Stimulated activated CD4-positive, alpha-beta T cell treated with anti-CD3 and anti-CD28 coated beads, Interleukin-4, amount 100 ng/mL, for 1 hour (primary cell): ENCODE measurements at places on chromosomes 6 and 20.

GRCh38 chr6:166588691-166589336 lies 2.3 kb upstream of the RAMACL start:
- DNase-seq, result no peak

GRCh38 chr6:151392427-151392826 lies 1.1 kb upstream of the ZBTB2 start:
- no peak for DNase-seq

DNA sequence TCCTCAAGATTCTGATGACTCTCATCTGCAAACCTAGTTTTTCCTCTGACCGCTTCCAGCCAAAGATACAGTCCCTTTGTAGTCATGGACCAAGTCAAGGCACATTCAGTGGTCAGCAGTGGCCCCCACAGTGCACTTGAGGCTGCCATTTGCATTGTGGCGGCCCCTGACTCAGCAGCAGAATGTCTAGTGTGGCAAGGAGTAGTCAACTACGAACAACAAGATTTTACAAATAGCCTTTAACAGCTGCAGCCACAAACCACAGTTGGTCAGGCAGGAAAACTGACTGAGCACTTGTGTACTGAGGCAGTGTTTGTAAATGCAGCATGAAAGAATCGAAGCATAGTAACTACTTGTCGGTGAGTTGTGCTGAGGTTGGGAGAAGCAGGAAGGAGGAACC lies 49.6 kb downstream of the SLC2A12 start:
- DNase-seq, result no peak

DNA sequence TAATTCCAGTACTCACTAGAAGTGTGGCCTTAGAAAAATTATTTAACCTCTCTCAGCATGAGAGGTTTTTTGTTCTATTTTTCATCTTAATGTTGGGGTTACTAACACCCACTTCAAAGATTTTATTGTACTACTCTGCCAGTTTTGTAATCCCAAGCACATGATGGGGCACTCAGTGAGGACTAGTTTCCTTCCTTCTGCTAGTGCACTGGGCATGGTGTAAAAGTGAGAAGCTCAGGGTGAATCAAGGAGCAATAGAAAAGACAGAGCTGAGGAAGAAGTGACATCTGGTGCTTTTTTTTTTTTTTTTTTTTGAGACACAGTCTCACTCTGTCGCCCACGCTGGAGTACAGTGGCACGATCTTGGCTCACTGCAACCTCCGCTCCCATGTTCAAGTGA lies 439.4 kb upstream of the ARID1B start:
- no peak for DNase-seq

GRCh38 chr6:152085451-152085921 lies 278.0 kb downstream of the ESR1 start:
- DNase-seq, result no peak

- DNase-seq, result no peak
Observed at GRCh38 chr6:158460602-158461169, 99.2 kb upstream of the TMEM181 start.

GRCh38 chr20:19272976-19273654 lies 60.7 kb downstream of the SLC24A3 start:
- no peak for DNase-seq

DNA sequence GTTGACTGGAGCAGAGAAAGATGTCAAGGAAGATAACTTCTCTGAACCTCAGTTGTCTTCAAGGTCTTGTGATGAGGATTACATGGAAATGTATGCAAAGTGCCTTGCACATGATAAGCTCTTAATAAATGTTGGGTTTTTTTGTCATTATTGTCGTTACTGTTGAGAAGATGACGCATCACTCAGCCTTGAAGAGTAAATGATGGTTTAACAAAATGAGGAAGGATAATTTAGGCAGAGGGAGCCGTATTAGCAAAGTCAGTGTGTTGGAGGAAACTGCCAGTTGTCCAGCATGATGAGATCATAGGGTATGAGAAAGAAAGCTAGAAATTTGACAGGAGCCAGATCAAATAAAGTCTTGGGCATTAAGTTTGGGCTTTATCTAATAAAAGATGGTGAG lies 8.8 kb upstream of the SUPT3H start:
- DNase-seq, result no peak

- DNase-seq, result no peak
Observed at GRCh38 chr20:4681401-4681800, 40.3 kb upstream of the PRND start.

DNA sequence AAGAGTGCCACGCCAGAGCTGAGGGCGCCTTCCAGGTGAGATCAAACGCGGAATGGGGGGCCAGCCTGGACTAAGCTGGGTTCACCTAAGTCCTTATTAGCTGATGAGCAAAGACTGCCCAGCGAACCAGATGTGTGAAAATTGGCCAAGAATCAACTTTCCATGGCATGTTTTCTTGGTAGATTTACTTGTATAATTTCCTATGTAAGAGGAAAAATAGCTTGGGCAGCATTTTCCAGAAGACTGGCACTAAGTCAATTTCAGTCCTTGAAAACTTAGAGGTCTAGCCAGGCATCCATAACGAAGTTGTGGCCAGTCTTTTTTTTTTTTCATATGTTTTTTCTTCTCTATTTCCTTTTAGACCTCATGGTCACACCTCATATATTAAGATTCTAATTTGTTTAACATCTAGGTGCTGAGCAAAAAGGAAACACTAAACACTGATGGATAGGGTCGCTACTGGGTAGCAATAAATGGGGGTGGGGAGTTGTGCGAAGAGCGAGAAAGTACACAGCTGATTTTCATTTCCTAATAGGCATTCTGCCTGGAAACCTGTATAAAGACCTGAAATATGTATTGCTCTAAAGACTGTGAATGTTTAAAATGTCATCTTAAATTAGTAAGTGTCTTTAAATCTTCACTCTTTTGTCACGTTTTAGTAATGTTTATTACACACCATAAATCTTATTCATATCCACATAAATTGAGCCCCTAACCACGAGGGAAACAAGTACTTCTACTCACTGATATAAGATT lies 188.8 kb downstream of the CD83 start:
- no peak for DNase-seq

DNA sequence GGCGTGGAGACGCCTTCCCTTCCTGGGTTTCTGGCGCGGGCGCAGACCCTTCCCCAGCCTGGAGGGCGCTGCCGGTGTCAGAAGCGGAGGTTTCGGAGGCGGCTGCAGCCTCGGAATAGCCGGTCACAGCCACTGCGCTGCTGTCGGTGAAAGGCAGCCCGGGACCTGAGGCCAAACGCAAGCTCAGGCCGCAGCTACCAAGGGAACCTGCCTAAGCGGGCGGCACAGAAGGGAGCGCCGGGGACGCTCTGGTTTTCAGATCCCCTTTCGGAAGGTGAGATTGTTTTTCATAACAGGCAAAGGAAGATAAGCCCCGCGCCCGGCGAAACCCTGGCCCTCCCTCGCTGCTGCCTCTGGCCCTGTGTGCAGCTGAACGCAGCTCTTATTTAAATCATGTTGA lies 116.5 kb downstream of the FAM120B start:
- DNase-seq, result no peak

DNA sequence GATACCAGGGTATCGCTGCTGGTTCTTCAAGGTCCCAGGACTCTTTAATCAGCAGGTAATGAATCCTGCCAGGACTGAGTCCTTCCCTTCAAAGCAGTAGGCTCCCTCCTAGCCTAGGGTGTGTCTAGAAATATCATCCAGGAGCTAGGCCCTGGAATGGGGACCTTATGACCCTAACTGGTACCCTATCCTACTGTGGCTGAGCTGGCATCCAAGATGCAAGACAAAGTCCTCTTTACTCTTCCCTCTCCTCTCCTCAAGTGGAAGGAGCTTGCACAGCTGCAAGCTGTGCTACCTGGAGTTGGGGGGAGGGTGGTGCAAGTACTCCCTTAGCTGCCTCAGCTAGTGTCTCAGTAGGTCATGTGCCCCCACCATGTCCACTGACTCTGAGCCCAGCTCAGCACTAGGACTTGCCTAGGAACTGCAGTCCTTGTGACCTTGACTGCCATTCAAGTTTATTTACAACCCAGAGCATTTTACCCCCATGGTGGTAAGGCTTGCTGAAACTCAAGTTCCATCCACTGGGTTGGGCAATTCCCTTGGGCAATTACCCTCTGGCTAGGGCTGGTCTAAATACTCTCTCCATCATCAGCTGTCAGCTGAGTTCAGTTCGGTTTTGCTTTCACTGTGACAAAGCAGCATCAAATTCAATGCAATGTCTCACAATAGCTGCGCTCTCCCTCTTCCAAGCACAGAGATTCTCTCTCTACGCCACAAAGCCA lies 48.4 kb upstream of the TOP1 start:
- DNase-seq, result no peak

GRCh38 chr6:33627876-33628275 lies 6.8 kb downstream of the ITPR3 start:
- DNase-seq, result no peak

DNA sequence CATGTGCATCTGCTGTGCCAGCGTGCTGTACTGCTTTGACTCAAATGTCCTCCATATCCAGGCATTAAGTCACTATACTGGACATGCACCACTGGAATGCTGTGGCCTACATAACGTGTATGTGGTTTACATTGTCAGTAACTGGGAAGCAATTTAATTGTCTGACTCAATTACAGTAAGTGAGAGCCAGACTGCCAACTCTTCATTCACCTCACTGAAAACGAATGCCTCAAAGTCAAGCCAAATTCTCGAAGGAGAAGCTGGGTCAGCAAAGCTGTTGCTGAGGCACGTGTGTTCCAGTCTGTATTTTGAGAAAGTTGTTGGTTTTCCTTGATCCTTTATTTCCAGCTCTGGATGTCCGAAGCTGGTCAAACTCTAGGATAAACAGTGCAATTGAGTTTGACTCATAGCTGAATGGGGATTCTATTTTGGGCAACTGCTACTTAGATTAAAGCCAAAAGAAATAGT lies 534.3 kb downstream of the COL12A1 start:
- no peak for DNase-seq

GRCh38 chr6:5122504-5123112 lies 37.5 kb downstream of the PPP1R3G start:
- no peak for DNase-seq

GRCh38 chr6:20838113-20838512 lies 303.9 kb downstream of the CDKAL1 start:
- no peak for DNase-seq

DNA sequence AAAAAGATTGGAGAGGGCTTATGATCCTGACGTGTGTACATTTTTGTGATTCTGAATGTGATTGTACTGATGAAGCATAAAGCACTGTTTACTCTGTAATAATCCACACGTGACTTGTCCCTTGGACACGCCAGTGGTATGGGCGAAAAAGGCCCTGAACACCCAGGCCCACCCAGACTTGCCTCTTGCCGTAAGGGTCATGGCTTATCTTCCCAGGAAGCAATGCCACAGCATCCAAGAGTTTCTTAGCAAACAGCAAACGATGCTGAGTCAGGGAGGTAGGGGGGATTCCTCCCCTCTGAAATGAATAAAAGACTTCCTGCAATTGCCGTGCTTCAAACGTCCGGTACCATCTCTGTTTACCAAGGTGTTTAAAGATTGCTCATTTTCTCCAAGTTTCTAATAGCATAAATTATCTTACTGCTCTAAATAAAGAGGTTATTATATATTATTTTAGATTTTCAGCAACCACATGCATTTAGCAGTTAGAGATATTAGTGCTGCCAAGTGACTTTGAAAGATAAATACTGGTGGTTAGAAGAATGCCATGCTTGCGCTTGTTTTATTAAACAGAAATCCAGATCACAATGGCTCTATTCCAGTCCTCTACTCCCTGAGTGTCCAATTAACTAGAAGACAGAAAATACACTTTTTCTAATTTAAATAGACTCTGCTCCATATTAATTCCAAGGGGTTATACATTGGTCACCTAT lies 212.8 kb upstream of the CST7 start:
- DNase-seq, result no peak

DNA sequence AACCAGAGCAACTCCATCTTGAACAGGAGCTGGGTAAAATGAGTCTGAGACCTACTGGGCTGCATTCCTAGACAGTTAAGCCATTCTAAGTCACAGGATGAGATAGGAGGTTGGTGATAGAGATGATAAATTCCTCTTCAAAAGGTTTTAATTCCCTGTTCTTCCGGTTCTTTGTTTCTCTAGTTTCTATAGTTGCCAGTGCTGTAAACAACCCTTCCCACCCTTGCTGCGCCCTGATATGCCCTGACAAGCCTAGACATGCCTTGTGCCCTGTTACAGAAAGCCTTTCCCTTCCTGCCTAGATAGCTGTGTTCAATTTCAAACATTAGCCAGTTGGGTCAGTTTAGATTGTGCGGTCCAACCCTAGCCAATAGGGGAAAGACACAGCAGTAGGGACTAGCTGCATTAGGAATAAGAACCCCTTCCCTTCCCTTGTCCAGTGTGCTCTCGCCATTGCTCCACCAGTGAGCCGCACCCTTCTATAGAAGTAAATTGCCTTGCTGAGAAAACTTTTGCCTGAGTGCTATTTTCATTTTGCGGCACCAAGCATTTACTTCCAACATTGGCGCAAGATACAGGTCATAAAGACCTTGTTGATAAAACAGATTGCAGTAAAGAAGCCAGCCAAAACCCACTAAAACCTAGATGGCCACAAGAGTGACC lies 52.5 kb upstream of the CCN2 start:
- DNase-seq, result no peak

- no peak for DNase-seq
Observed at GRCh38 chr20:45254383-45255262, at the start of gene SLPI. Gene SLPI, minus strand, starts transcription at chr20:45254564. Its CDS starts 21 bp downstream, at chr20:45254543.

DNA sequence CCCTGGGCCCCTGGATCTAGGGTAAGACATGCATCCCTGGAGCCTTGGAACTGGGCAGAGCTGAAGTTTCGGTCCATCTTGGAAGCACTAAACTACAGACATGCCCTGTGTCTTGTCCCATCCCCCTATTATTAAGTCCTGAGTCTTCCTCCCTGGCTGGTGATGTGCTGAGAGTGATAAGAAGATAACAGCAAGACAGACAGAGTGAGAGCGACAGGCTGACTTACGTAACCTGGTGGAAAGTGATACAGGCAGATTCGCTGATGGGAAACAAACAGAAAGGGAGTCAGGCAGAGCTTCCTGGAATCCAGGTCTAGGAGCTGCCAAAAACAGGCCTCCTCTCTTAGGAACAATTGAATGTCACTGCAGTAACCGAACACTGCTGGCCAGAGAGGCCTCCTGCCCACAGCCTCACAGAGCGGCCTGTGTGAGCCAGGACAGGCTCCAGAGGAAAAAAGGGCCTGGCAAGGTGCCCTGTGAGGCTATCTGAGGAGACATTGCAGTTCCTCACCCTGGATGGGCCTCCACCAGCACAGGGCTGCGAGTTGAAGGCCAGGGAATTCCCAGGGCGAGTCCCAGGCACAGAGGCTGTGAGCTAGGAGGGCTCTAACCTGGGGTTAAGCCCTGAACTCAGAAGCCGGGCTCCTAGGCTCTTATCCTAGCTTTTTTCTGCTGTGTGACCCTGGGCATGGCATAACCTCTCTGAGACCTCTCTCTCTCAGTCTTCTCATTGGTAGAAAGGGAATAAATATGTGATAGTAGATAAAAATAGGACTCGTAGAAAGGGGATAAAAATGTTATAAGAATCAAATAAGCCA lies 34.2 kb upstream of the B4GALT5 start:
- no peak for DNase-seq

GRCh38 chr20:24769878-24770627 lies 179.0 kb upstream of the CST7 start:
- no peak for DNase-seq
